ENCODE measurements at places on chromosomes 5 and 9. TPM values are rescaled to one million over a fixed set of nuclear protein-coding genes. Genes with fewer than 3 reads are reported as not detected.

DNA sequence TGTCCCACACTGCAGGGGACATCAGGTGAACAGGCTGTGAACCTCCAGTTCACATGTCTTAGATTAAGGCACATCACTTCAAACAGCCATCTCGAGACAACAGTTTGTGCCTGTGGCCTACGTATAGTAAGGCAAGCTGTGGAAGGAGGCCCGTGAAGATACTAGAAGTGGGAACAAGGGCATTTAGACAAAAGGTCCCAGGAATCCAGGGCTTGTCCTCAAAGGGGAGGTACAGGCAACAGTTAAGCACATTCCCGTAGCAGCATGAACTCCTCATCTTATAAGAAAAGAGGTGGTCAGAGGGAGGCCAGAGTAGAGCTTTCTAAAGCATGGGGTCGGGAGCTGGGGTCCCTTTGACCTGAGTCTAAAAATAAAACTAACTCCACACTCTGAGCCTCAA lies 122.5 kb upstream of the TRPM3 start:
- DNase-seq = no peak

DNA sequence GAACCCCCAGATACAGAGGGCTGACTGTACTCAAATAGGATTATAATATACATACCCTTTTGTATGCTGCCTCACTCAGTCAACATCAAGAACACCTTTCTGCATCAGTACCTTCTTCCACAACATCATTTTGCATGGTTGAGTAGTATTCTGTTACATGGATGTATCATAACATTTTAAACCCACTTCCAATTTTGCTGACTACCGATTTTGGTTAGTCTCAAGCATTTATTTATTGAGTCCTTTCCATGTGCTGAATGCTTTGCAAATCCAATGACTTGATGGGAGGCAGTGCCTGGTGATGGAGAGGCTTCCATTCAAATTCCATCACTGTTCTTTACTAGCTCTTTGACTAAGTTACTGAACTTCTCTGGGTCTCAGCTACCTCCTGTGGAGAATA lies 182.0 kb upstream of the KLF4 start:
- no peak for DNase-seq

GRCh38 chr5:159749146-159749545 lies 167.1 kb upstream of the ADRA1B start:
- no peak for DNase-seq

GRCh38 chr9:125525921-125526631 lies 180.9 kb downstream of the MAPKAP1 start:
- DNase-seq = no peak

DNA sequence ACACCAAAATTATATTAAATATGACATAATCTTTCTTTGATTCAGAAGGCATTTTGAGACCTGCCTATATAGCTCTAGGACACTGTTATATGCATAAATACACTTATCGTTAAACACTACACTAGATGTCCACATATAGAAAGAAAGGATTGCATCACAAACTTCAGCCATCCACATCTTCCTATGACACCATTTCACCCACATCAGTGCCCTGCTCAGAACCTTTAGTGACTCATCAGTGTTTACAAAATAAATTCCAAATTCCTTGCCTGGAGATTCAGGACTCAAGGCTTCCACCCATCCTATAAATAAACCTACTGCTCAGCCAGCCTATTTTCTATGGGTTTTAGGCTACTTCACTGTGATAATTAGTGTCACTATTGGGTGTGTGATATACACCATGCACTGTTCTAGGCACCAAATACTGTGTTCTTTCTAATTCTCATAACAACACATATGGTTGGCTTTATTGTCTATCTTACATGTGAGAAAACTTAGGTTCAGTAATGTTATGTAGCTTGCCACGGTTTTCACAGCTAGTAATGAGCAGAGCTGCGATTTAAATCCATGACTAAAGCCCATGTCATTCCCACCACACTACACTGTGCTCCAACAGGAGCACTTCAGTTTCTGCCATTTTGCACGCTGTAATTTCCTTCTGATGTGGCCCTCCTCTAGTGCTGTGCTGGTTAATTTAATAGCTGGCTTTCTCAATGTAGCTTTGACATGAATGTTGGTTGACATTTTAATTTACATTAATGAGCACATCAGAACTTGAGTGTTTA lies 103.3 kb downstream of the SREK1 start:
- peak; percentile 16 for DNase-seq

- no peak for DNase-seq
Measured at GRCh38 chr5:128258372-128258771, 174.8 kb downstream of the SLC12A2 start.

GRCh38 chr5:94672746-94673145 lies 54.3 kb downstream of the SLF1 start:
- DNase-seq = no peak

GRCh38 chr5:96300976-96301375 lies 132.1 kb downstream of the PCSK1 start:
- DNase-seq = no peak

DNA sequence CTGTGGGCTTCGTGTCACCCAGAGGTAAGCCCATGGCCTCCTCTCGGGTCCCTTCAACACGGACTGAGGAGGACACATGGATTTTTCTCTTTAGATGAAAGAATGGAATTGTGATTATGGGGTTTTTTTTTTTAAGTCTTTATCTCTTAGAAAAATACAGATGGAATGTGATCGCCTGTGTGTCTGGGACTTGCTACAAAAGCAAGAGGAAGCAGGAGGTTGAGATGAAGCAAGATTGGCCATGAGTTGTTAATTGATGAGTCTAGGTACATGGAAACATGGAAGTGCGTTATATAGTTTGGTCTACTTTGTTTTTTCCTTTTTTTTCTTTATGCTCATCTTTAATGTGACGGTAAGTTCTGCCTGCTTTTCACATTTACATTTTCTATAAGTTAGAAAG lies 14.6 kb downstream of the USP20 start:
- DNase-seq = no peak

The PTPRD gene
- 77.6 TPM for total RNA-seq

The GPR151 gene
- not detected for total RNA-seq

The LRRC19 gene
- total RNA-seq = 44.6 TPM

The C6 gene
- 31.3 TPM for total RNA-seq

The SIT1 gene
- total RNA-seq = not detected

The MAP1B gene
- 82.4 TPM for total RNA-seq

The STKLD1 gene
- 0.48 TPM for total RNA-seq

The IFNB1 gene
- total RNA-seq = not detected

All from hepatocyte (in vitro differentiated cells).